Activated CD8-positive, alpha-beta T cell treated with anti-CD3 and anti-CD28 coated beads for 36 hours (primary cell): ENCODE measurements at places on chromosomes 1 and 21. TPM values are rescaled to one million over a fixed set of nuclear protein-coding genes. Genes with fewer than 3 reads are reported as not detected.

Gene NCF2
- 4.2 TPM for total RNA-seq

DNA sequence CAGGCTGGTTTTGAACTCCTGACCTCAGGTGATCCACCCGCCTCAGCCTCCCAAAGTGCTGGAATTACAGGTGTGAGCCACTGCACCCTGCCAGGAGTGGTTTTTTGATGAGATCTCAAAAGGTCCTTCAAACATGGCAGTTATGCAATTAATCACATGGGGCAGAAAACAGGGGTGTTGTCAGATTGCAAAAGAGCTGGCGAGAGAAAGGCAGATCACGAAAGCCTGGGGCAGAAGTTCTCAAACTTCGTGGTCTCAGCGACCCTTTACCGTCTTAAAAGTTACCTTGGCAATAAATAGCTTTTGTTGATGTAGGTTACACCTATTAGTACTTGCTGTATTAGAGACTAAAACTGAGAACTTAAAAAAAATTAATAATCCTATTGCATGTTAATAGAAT, 16.1 kb downstream of the CNR2 start:
- no peak for DNase-seq

DNA sequence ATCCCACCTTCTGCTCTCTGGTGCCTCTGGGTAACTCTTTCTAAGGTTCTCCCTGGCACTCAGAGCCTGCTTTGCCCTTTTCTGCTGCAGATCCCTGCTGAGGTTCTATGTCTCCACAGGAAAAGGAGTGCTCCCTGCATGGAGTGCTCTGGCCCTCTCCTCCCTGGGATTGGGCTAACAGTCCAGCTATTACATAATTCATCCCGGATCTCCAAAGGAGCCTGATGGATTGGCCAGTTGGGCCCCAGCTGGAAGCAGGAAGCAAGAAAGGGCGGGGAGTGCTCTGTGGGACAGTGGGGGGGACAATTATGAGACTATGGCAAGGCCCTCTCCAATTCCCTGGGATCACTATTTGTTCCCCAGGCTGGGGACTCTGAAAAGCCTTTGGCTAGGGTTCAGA, 51.9 kb upstream of the GOLT1A start:
- DNase-seq: no peak

- DNase-seq: no peak
These were observed 3.7 kb downstream of the MMEL1 start for GRCh38 chr1:2628933-2629626.

DNA sequence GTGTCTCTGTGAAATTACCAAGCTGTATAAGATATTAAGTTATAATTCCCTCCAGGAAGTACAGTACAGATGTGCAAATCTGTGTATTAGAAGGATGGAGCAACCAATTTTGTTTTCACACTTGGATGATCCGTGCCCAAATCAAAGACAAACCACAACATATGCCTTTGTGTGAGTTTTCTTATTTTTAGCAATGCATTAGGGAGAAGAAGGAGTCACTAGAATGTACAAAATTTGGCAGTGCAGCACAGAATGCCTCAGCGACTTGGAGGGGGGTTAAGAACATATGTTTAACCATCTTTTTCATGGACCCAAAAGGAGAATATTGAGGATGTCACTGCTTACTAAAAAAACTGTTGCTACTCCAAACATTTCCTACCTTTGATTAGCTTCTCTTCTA, 45.3 kb downstream of the DAB1 start:
- DNase-seq: no peak

GRCh38 chr1:5933676-5934057, 58.6 kb downstream of the NPHP4 start:
- DNase-seq: no peak
